ENCODE measurements at places on chromosomes 4 and X.

GRCh38 chr4:47819178-47819577 is 18.7 kb downstream of the CORIN start:
- DNase-seq = no peak

GRCh38 chr4:53863158-53863557 is 201.2 kb downstream of the CHIC2 start:
- DNase-seq = no peak

- DNase-seq = no peak
These were observed 211.4 kb downstream of the ARHGAP24 start for GRCh38 chr4:85686398-85686797.

- DNase-seq = no peak
These were observed 18.4 kb downstream of the NMU start for GRCh38 chr4:55617587-55618197.

DNA sequence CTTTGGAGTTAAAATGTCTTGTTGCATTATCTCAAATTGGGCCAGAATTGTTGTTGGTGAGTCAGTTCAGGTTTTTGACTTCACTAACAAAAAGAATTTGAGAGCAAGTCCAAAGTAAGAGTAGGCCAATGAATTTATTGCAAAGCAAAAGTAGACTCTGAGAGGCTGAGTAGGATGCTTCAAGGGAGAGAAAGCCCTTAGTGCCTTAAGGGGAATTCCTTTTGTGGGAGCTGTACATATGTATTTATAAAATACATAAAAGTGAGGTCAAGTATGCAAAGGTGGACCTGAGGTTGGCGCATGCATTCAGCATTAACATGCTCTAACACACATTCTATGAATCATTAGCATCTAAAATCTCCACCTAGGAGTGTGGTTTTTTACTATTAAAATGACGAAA is 565.4 kb downstream of the GRXCR1 start:
- DNase-seq = no peak

DNA sequence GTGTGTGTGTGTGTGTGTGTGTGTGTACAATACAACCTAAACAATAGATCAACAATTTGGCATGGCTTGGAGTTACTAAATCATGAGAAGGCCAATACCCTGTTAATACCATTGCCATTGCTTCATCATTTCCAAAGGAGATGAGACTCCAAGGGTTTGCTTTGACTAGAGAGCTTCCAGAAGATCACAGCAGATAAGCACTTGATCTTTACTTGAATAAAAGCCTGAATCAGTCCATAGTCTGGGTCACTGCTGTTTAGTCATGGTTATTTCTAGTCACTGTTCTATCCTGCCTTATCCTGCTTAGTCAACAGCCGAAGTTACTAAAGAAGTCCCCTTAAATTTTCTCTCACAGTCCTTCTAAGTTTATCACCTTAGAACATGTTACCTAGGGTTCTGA is 58.2 kb downstream of the RAB40AL start:
- no peak for DNase-seq

DNA sequence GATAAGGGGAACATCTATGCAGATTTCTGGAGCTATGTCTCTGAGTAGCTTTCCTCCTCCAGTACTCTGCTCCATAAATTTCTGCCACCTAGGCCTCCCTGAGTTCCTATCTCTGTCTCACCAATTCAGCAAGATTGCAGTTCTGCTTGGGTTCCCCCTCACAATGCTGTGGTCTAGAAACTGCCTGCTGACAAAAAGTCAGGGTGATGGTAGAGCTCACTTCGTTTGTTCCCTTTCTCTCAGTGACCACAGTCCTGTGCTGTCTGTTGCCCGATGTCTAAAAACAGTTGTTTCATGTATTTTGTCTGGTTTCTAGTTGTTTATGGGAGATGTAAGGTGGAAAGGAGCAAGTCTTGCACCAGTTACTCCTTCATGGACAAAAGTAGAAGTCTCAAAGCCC is 41.1 kb downstream of the AMMECR1 start:
- no peak for DNase-seq

GRCh38 chr4:121651597-121651996 is 45.2 kb downstream of the ANXA5 start:
- no peak for DNase-seq

- no peak for DNase-seq
These were observed 1500.0 kb downstream of the STIM2 start for GRCh38 chr4:28360681-28361080.

GRCh38 chrX:38917954-38918353 is 116.7 kb downstream of the MID1IP1 start:
- DNase-seq = no peak

- DNase-seq = no peak
These were observed 103.8 kb downstream of the LRBA start for GRCh38 chr4:150911326-150911725.

- no peak for DNase-seq
These were observed 28.9 kb upstream of the LRBA start for GRCh38 chr4:151043803-151044515.

DNA sequence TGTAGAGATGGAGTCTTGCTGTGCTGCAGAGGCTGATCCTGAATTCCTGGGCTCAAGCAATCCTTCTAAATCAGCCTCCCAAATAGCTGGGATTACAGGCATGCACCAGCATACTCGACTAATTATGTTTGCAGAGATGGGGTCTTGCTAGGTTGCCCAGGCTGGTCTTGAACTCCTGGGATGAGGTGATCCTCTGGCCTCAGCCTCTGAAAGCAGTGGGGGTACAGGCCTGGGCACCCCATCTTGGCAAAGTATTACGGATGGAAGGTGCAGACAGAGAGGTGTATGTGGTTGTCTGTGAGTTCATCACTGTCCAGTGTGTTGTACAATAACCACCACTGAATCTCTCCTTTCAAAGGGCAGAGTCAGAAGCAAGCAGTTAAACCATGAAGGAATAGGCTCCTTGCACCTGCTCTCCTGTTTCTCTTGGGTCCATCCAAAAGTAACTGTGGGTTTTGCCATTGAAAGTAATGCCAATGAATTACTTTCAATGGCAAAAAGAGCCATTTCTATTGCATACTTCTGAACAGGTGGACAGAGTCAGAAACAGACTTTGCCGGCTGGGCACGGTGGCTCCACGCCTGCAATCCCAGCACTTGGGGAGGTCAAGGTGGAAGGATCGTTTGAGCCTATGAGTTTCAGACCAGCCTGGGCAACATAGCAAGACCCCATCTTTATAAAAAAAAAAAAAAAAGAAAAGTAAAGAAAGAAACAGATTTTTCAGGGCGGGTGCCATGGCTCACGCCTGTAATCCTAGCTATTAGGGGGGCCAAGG is 7.0 kb upstream of the AKAP17A start:
- no peak for DNase-seq

- DNase-seq = no peak
These were observed 2.9 kb downstream of the FAM200B start for GRCh38 chr4:15684498-15684897.

GRCh38 chrX:49627086-49627777 is 28.4 kb downstream of the GAGE1 start:
- DNase-seq = no peak

GRCh38 chr4:55733932-55734331 is 85.7 kb upstream of the EXOC1L start:
- no peak for DNase-seq

GRCh38 chr4:151629097-151629783 is 131.6 kb downstream of the GATB start:
- no peak for DNase-seq
